ENCODE measurements at places on chromosomes 12 and 14.

- no peak for DNase-seq
Measured at GRCh38 chr12:58980768-58981167, 60.5 kb upstream of the LRIG3 start.

DNA sequence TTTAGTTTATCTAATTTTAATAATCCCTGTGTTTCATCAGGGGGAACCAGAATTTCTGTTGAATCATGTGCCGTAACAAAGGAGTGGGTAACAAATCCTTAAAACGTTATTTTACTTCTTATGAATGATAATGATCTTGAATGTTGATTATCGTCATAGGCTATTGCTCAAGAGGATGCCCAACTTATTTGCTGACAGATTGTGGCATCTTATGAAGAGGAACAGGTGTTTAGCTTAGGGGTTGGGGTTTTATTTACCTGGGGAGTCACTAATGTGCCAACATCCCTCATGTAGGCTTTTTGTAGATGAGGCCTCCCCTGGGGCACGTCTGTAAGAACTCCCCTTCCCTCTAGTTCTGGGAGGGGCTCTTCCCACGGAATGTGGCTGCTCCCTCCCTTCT, 32.4 kb upstream of the TMX1 start:
- no peak for DNase-seq

- DNase-seq = no peak
Measured at GRCh38 chr12:106135075-106135474, 3.7 kb downstream of the NUAK1 start.

GRCh38 chr14:77172916-77173315, 8.7 kb upstream of the TMEM63C start:
- DNase-seq = no peak

GRCh38 chr12:111393700-111394300, 11.9 kb upstream of the SH2B3 start:
- no peak for DNase-seq

- DNase-seq = no peak
Measured at GRCh38 chr12:12176402-12176801, 90.4 kb downstream of the LRP6 start.

DNA sequence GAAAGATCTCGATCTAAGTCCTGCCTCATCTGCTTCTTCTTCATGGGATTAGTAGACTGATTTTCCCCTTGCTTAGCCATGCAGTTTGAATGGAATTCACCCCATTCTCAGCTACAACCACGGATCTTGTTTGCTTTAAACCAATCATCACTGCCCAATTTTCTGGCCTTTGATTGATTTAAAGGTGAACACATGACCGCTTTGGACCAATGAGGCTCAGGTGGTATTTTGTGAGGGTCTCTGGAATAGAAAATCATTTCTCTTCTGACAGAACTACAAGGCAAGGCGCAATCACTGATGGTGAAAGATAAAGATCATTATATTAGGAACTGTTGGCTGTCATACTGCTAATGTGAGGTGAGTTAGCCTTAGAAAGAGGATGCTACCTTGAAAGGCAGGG, 213.0 kb upstream of the PLEKHG7 start:
- DNase-seq = no peak

- DNase-seq = no peak
Measured at GRCh38 chr12:25301798-25302197, 51.1 kb upstream of the KRAS start.

All from NCI-H1048 (cell line).